Testis (tissue), 5 donors: ENCODE measurements at places on chromosomes 5 and 9. TPM values are rescaled to one million over a fixed set of nuclear protein-coding genes. Genes with fewer than 3 reads are reported as not detected.

DNA sequence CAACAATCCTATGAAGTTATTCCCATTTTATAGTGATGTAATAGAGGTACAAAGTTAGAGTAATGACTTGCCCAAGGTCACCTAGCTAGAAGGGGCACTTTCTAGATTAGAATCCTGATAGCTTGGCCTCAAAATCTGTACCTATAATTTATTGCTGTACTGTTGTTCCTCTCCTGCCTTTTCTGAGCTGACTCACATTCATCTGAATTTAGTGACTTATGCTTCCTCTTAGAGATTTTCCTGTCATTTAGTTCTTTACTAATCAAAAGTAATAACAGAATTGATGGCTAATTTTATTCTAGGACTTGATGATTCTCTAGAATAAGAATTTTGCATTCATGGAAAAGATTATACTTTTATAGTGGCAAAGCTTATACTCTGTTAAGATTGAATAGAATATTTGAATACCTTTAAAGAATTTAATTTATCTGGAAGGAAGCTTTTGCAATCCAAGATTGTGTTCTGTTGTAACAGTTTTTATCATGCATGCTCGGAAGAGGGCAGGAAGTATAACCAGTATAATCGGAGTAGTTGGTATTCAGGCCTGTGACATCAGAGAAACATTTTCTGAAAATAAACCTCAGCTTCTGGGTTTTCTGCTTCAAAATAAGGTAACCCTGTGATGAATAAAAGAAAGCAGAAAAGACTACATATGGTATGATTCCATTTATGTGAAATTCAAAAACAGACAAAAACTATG lies 21.3 kb downstream of the CYSTM1 start:
- no peak for DNase-seq

DNA sequence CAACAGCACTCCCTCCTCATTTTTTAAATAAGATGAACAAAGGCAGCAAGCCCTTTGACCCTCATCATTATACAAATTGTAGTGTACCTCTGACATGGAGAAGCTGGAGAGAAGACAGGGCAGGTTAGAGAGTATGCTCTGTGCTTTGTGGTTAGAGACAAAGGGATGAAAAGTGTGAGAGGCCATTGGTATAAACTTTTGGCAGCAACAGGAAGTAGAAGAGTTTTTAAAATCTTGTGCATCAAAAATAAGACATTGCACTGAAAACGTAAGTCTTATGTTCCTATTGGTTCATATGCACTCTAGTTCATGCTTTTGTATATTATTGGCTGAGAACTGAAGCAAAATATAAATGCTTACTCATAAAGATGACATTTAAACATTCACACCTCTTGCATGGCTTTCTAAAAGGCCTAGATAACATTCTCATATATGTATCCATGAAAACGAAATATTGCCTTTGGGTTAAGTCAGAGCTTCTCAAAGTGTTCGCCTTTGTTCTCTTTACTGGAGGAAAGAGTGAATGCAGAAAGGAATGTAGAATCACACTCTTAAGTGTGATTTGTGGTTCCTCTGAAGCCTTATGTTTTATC lies 158.0 kb downstream of the PALM2AKAP2 start:
- no peak for DNase-seq

DNA sequence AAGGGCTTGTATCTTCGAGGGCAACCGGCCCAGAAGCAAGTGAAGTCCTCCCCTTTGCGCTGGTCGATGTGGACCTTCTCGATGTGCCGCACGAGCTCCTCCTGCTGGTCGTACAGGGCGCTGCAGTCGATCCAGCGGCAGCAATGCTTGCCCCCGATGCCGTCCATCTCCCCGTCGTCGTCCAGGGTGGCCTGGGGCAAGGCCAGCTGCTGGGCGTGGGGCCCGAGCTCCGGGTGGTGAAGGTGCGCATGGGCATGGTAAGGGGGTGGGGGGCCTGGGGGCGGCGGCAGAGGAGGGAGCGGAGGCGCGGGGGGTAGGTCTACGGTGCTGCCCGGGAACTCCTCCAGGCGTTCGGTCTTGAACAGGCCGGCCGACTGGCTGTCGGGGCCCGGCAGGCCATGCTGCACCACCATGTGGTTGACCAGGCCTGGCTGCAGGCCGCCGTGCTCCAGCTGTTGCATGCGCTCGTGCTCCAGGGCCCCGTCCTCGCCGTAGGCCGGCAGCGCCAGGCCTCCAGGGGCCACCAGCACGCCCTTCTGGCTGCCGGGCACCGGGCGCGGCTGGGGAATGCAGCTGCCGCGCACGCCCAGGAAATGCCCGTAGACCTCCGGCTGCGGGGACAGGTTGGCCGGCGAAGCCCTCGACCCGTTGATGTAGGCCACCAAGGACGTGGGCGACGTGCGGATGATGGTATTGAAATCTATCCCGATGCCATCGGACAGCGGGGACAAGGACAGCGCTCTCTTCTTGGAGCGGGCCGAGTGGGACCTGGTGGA lies 181.8 kb downstream of the GLIS3 start:
- DNase-seq, result peak; percentile 70

DNA sequence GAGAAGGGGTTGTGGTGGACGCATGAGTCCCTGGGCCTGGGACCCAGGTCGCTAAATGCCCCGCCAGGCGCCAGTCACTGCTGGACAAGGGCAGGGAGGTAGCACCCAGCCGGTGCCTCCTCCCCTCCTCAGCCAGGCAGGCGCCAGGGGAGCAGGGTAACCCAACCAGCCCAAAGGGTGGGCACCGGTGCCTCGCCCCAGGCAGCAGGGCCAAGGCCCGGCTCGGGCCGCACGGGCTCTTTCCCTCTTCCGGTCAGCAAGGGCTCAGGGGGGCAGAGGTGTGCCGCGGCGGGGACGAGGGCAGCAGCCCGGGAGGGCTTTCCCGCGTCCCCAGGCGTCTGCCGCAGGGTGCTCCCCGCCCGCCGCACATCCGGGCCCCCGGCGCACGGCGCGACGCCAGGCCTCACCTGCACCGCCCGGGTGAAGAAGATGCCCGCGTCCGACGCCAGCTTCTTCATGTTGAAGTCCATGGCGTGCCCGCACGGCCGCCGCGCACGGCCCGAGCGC lies 393 bp downstream of the SH3GLB2 start:
- peak; percentile 46 for DNase-seq

GRCh38 chr9:99231711-99232110 lies 9.6 kb downstream of the SEC61B start:
- no peak for DNase-seq

DNA sequence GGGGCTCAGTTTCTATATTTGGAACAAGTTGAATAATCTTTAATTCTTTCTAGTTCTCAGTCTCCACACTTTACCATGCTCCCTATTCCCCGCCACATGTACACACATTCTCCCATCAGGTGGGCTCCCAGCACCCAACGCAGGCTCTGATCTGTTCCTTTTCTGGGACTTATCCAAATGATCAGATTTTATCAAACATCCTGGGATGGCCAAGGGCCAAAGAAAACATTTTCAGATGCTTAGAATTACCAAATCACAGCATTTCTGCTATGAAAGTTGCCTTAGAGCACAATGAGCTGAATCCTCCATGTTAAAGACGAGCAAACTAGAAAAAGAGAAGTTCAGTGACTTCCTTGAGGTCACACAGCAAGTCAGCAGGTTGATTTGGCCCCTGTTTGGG lies 153.4 kb downstream of the SEC61B start:
- DNase-seq, result no peak

DNA sequence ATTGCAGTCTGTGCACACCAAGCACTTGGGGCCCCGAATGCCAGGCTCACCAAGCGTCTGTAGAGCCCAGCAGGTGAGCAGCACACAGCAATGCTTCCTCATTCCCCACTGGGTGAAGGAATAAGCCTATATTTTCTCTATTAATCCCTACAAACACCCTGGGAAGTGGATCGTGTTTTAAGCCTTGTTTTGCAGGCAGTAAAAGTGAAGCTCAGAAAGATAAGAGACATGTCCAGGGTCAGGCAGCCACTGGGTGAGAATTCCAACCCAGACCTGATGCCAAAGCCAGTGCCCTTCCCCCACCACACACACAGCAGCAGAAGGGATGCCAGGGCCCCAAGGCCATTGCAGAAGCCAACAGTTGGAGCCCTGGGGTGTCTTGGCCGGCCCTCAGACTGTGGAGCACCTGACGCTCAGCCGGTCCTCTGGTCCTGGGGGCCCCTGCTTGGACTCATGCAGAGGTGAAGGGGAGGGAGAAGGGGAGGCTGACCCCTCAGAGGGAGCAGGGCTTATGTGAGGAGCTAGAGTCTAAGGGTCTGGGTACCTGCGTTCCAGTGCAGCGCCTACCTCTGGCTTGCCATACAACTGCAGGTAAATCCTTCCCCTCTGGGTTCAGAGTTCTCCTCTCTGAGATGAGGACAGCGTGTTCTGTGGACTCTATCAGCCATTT lies 26.3 kb upstream of the SYNPO start:
- DNase-seq, result peak; percentile 72

DNA sequence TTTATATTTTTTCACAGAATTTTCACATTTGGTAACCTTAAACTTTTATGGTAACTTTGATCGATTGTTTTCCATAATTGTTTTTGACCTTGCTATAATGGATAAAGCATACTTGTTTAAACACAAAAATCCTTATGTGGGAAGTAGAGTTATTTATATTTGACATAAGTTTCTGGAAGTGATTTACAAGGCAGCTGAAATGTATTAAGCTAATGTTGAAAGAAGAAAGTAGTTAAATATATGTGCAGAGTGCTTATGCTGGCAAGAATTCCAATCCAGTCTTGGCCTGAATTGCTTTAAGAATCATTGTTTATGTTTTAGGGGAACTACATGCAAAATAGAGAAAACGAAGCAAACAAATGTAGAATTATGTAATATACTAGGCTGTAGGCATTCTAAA lies 763.6 kb downstream of the TAF11L14 start:
- DNase-seq, result no peak

DNA sequence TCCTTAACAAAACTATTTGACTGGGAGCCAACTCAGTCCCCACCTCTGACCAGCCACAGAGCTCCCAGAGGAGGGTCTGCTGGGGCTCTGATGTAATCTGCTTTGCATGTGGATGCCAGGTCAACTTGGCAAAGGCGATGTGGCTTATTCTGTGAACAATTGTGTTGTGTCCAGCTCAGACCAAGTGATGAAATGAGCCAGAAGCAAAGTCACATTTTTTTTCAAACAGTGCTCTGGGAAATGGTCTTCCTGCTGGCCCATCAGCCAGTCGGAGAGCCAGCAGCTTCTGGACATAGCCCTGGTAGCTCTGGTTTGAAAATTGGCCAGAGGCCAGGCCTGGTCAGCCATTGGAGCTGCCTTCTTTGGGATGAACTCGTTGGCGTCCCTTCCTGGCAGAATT lies 86.5 kb downstream of the ANGPTL2 start:
- DNase-seq, result no peak

DNA sequence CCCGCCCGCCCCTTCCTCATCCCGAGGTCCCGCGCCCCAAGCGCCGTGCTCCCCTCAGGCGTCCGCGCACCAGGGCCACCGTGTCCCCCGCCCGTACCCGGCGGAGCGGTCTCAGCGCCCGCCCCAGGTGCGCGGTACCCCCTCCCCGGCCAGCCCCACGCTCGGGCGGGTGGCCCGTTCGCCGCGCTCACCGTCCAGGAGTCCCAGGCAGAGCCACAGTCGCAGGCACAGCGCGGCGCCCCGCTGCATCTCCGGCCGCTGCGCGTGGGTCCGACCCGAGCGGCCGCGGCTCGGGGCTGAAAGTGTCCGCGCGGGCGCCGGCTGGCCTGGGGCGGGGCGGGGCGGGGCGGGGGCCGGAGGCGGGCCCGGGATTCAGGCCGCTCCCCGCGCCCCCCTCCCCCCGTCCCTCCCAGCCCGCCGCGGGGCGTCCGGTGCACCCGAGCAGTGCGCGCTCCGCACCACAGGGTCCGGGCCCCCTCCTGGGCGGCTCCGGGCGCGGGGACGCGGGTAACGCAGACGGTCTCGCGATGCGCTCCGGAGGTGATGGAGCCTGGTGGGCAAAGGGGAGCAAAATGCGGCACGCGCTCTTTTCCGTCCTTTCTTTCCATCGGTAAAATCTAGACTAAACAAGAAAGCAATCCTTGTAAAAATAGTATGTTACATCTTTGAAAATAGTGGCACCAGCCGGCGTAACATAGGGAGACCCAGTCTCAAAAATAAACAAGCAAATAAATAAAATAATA lies at the start of gene FLT4:
Gene FLT4 (minus strand): TSS at position 304 of the 743 bp plus-strand sequence. CDS start 55 bp downstream, at position 249.
- DNase-seq, result no peak

- DNase-seq, result no peak
These were observed 30.8 kb upstream of the NIM1K start for GRCh38 chr5:43161244-43161643.

- DNase-seq, result no peak
These were observed 174.9 kb upstream of the DMAC1 start for GRCh38 chr9:7974335-7974960.

GRCh38 chr9:17229945-17230560 lies 95.2 kb downstream of the CNTLN start:
- DNase-seq, result no peak

GRCh38 chr5:144864118-144864517 lies 693.4 kb downstream of the KCTD16 start:
- no peak for DNase-seq

DNA sequence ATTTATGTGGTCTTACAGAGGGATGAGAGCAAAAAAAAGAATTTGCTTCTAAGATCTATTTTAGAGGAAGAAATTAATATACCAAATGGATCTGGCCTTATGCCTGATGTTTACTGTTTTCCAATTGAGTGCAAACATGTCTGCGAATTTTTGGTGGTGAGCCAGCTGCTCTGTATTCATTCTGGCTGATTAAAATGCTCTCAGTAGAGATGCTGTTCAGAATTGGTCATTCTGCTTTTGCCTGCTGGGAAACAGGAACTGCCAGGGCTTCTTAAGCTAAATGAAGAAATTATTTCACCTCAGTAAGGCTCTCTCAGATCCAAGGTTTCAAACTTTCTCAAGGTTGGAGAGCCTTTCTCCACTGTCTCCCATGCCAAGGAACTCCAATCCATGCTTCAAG lies 132.0 kb upstream of the SV2C start:
- DNase-seq, result no peak

The SOX30 gene
- 197 TPM for polyA plus RNA-seq

The UBE2B gene
- 95.6 TPM for polyA plus RNA-seq

The GZMA gene
- polyA plus RNA-seq, result 7.1 TPM

The SV2C gene
- 0.24 TPM for polyA plus RNA-seq

The FBP1 gene
- polyA plus RNA-seq, result 16.2 TPM

The UNC13B gene
- polyA plus RNA-seq, result 40.2 TPM

The SHOC1 gene
- polyA plus RNA-seq, result 14.9 TPM
